ENCODE measurements at places on chromosomes 5 and 9.

- no peak for DNase-seq
Observed at GRCh38 chr5:154133591-154133990, 56.9 kb upstream of the GALNT10 start.

DNA sequence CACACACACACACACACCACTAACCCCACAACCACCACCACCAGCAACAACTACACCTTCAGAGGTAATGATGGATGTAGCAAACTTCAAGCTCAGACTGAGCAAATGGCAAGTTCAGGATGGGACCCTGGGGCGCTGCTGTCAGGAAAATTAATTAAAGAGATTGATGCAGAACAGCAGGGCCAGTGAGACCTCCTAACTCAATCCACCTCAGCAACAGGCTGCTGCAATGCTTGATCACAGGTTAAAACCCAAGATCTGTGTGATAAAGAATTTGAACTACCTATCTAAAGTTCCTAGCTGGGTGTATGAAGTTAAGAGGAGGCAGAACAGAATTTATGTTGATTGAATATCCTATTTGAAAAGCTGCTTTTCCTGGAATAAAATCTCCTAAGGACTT lies 140.3 kb upstream of the FER start:
- no peak for DNase-seq

GRCh38 chr5:20000416-20000815 lies 12.4 kb upstream of the CDH18 start:
- DNase-seq, result no peak

- DNase-seq, result peak; percentile 25
Observed at GRCh38 chr9:95874989-95875304, 544 bp upstream of the ERCC6L2 start.

- no peak for DNase-seq
Observed at GRCh38 chr5:143182901-143183820, 220.3 kb downstream of the NR3C1 start.

DNA sequence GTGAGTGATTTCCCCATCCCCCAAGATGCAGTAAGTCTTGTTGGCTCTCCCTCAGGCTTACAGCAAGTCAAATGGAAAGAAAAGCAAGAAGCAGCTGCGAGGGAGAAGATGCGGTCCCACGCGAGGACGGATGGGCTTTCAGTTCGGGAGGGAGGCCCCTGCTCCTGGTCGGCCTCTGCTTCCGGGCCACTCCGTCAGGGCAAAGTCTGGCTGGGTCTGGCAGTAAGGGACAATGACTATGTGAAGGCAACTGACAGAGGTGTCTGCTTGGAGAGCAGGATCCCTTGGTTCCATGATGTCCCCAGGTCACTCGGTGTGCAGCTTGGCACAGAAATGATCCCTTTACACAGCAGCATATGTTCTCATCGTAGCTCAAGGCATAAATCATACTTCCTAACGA lies 146.7 kb downstream of the HSPA4 start:
- no peak for DNase-seq

GRCh38 chr9:5608298-5609225 lies 20.3 kb upstream of the RIC1 start:
- DNase-seq, result no peak

GRCh38 chr5:139445325-139446170 lies 6.2 kb upstream of the DNAJC18 start:
- DNase-seq, result no peak

- DNase-seq, result no peak
Observed at GRCh38 chr5:132714456-132715307, 22.7 kb downstream of the KIF3A start.

GRCh38 chr5:32223972-32224609 lies 50.0 kb upstream of the GOLPH3 start:
- no peak for DNase-seq

GRCh38 chr5:90112033-90112692 lies 297.4 kb downstream of the CETN3 start:
- DNase-seq, result no peak

DNA sequence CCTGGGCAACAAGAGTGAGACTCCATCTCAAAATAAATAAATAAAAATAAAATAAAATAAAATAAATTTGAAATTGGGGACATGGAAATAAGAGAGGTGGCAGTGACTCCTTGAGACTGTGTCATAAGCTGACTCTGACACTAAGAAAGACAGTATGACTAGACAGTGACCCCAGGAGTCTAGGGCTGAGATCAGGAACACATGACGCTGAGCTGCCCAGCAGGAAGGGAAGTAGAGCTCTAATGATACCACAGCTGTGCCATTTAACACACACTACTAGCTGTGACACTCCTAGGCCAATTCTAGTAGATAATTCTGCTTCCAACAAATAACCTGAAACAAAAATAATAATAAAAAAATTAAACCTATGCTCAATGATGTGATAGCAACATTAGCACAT lies 293.0 kb downstream of the SEC61B start:
- peak; percentile 78 for DNase-seq

- no peak for DNase-seq
Observed at GRCh38 chr9:7454624-7455023, 345.0 kb downstream of the DMAC1 start.

- DNase-seq, result no peak
Observed at GRCh38 chr9:112332674-112332976, 794 bp downstream of the PTBP3 start.

- DNase-seq, result no peak
Observed at GRCh38 chr5:7871653-7872052, 2.7 kb downstream of the MTRR start.

GRCh38 chr5:134769206-134769605 lies 10.6 kb downstream of the DDX46 start:
- no peak for DNase-seq

DNA sequence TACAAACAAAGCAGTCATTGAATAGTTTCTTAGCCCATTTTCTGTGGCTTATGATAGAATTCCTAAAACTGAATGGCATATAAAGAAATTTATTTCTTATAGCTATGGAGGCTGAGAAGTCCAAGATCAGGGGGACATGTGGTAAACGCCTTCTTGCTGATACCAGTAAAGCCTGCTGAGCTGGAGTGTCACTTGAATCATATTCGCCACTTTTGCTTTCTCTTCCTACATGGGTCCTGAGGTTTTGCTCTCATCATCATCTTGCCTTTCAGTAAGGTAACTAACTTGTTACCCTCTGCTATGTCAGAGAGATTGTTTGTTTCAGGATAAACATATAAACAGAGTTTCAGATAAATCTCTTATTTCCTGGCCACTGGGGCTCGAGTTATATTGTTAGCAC lies 203.3 kb upstream of the DMRT1 start:
- DNase-seq, result no peak

DNA sequence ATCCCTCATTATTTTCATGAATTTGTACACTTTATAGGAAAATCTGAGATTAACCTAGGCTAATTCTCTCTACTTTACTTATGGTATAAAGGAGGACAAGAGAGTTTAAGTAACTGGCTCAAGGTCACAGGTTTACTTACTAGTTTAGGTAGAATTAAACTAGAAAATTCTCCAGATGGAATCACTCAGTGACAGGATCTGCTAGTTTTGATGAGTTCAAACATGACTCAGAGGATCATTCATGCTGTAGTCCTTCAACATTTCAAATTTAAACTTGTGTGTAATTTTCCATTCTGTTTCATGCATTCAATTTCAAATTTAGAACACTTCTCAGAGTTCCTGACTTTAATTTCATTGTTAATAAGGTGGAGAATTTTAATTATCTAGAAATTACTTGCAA lies 485.7 kb upstream of the TUSC1 start:
- no peak for DNase-seq

DNA sequence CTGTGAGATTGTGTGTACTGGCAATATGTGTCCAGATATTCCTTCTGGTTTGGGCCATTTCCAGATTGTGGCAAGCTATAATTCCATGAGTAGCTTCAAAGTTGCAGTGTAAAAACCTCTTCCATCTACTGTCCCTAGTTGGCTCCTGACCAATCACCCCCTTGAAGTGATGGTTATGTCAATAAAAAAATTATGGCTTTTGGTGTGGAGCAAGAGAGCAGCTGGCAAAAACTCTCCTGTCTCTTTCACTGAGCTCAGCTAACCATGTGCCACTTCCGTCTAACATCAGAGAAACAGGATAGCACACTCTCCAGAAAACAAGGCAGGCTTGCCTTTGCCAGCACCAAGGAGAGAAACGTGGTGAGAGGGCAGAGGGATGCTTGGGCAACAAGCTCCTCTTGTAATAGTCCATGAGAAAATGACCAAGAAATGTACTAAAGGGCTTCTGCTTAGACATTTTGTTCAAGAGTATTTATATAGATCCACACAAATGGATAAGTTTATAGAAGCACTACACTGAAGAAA lies 914.4 kb upstream of the SEMA6A start:
- no peak for DNase-seq

- DNase-seq, result no peak
Observed at GRCh38 chr9:130982636-130983358, 26.2 kb upstream of the LAMC3 start.

DNA sequence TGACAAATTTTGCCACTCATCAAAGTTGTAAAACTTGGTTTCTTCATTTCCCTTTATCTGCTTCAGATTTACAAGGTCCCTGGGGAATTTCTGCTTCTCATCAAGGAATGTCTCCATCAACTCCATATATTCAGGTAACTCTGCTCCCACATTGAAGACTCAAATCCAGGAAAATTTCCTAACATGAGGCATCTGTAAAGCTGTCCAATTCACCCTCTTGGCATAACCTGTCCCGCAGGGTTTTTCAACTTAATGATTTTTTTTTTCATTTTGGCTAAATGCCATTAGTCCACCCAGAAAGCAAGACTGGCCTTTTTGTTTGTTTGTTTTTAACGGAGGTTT lies 50.2 kb upstream of the SLC30A5 start:
- no peak for DNase-seq

DNA sequence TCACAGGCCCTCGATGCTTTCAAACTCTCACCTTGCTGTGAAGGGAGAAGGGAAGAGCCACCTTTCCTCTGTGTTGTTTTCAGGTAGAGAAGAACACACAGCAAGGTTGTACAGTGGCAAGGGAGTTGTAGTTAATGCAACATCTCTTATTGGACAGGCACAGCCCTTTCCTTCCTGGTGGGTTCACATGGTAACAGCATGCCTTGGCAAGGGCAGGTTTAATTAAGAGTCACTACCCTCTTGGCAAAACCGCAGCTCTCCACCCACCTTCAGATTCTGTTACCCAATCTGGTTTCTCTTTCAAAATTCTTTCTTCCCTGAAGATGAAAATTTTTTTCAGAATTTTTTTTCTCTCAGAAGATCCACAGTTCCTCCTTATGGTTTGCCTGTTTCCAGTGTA lies 253.1 kb downstream of the TLR4 start:
- no peak for DNase-seq

- DNase-seq, result no peak
Observed at GRCh38 chr9:19446361-19446861, 37.6 kb downstream of the ACER2 start.

DNA sequence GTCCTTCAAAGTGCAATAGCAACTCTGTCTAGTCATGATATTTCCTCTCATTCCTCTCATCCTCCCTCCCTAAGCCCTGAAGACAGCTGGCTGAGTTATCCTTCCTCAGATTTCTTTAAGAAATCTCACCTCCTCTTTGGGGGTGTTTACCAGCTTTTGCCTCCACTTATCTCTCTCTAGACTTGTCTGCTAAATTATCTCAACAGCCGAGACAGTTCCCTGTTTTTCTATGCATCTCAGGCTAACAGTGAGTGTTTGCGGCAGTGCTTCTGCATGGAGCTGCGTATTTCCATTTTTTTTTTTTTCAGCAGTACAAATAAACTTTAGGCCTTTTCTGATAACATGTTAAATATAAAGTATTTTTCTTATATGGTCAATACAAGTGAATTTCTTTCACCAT lies 20.9 kb downstream of the KCTD16 start:
- no peak for DNase-seq

GRCh38 chr5:160009591-160009989 lies 651 bp downstream of the TTC1 start:
- DNase-seq, result peak; percentile 12

DNA sequence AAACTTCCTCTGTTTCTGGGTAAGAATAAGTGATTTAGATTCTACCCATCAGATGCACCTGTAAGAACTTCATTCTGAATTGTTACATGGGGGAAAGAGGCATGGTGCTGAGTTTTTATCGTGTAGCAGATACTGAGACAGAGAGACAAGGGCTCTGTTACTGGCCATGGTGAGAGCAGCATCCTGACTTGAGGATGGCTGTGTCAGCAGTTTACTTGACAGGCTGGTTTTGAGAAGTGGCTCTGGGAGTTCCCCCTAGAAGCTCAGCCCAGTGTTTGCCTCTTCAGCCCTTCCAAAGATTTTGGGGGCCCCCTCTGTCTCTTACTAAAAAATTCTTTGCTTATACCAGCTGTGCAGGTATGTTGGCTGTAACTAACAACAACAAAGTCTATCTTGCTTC lies 510.5 kb downstream of the LRRC70 start:
- DNase-seq, result no peak

DNA sequence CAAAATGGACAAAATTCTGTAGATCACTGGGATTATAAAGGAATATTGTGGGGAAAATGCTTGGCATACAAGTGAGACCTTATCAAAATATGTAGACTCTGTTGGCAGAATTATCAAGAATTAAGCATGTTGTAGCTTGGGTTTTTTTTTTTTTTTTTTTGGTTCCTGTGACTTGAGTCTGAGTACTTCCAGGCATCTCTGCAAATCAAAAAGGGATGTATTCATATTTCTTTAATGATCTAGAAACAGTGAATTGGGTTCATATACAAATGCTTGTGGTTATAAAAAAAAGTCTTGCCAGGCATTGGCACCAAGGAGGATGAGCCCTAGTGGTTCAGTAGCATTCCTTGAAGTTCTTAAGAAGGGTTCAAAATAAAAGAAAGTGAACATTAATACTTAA lies 292.2 kb downstream of the ARHGAP26 start:
- no peak for DNase-seq

GRCh38 chr9:73880101-73880500 lies 617.0 kb upstream of the RORB start:
- no peak for DNase-seq

GRCh38 chr5:28726815-28727214 lies 1688.4 kb upstream of the CDH9 start:
- no peak for DNase-seq

DNA sequence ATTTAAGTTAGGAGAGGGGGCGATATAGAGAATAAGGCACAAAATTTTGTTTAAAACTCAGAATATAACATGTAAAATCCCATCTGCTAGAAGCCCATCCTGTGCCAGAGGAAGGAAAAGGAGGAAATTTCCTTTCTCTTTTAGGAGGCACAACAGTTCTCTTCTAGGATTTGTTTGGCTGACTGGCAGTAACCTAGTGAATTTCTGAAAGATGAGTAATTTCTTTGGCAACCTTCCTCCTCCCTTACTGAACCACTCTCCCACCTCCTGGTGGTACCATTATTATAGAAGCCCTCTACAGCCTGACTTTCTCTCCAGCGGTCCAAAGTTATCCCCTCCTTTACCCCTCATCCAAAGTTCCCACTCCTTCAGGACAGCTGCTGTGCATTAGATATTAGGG lies 18.3 kb downstream of the MOCS2 start:
- DNase-seq, result no peak

All from CD14-positive monocyte (primary cell).